ENCODE measurements at places on chromosomes 2 and 18.

GRCh38 chr2:240983361-240983995, 14.9 kb upstream of the SNED1 start:
- peak; percentile 64 for DNase-seq

GRCh38 chr18:22483407-22483806, 65.7 kb upstream of the CTAGE1 start:
- DNase-seq: no peak

DNA sequence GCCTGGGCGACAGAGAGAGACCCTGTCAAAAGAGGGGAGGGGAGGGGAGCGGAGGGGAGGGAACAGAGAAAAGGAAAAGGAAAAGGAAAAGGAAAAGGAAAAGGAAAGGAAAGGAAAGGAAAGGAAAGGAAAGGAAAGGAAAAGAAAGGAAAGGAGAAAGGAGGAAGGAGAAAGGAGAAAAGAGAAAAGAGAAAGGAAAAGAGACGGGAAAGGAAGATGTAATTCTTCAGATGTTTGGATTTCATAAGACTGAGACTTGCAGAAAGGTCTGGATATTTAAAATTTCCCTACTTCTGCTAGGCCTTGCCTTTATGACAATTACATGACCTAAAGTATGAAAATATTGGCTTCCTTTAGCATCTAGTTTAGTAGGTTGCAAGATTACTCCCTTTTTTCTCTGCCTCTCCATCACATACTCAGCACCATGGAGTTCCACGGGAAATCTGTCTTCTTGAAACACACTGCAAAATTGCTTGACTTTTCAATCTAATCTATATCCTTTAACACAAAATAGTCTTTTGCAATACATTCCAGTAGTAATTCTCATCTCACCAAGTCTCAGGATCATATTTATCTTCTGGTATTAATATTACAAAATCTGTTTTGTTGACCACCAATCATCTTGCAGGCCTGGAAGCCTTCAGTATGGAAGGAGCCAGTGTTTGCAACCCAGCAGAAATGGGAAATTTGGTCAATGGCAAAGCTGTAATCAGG, 383.5 kb downstream of the ZEB2 start:
- no peak for DNase-seq

- DNase-seq: no peak
Measured at GRCh38 chr2:46225150-46225625, 72.0 kb upstream of the EPAS1 start.

- DNase-seq: no peak
Measured at GRCh38 chr18:25234740-25235345, 117.1 kb downstream of the ZNF521 start.

Data from left lobe of liver (tissue), 2 donors.